Articular chondrocyte of knee joint (primary cell): ENCODE measurements at places on chromosomes 11 and 22. TPM values are rescaled to one million over a fixed set of nuclear protein-coding genes. Genes with fewer than 3 reads are reported as not detected.

MAPK1 gene
- total RNA-seq = 62.1 and 76.5 TPM in 2 replicates

INS gene
- not detected in 2 replicates for total RNA-seq

MS4A2 gene
- not detected in 2 replicates for total RNA-seq

HBE1 gene
- not detected in 2 replicates for total RNA-seq

CD3G gene
- total RNA-seq = not detected in 2 replicates

FXYD2 gene
- 0.11 and 0.13 TPM in 2 replicates for total RNA-seq

PANX3 gene
- 0.22 TPM in 1 of 2 replicates, not detected in the other for total RNA-seq

TMEM184B gene
- 34.4 and 35.1 TPM in 2 replicates for total RNA-seq

PDGFD gene
- 2.0 and 2.3 TPM in 2 replicates for total RNA-seq

UEVLD gene
- 29.5 and 32.9 TPM in 2 replicates for total RNA-seq

NLRP14 gene
- total RNA-seq = 0.13 and 0.22 TPM in 2 replicates

EHD1 gene
- 72.4 and 90.2 TPM in 2 replicates for total RNA-seq

MMP8 gene
- total RNA-seq = 0.22 TPM in 1 of 2 replicates, not detected in the other

CRYBB2 gene
- total RNA-seq = not detected in 2 replicates

OR51I1 gene
- 0.22 TPM in 1 of 2 replicates, not detected in the other for total RNA-seq

BIRC3 gene
- 3.3 and 8.3 TPM in 2 replicates for total RNA-seq

TYR gene
- not detected in 2 replicates for total RNA-seq

PTPRJ gene
- total RNA-seq = 10.1 and 10.6 TPM in 2 replicates

NXPE4 gene
- not detected in 2 replicates for total RNA-seq
